ENCODE measurements at places on chromosomes 7 and 10.

GRCh38 chr7:97064972-97065587 is 40.4 kb upstream of the DLX5 start:
- DNase-seq: peak; percentile 39

GRCh38 chr10:86888585-86889381 is 68.6 kb downstream of the MMRN2 start:
- peak; percentile 33 for DNase-seq

- no peak for DNase-seq
Observed at GRCh38 chr7:78862411-78862900, 591.0 kb downstream of the MAGI2 start.

- no peak for DNase-seq
Observed at GRCh38 chr10:7027237-7027912, 383.5 kb downstream of the SFMBT2 start.

GRCh38 chr10:124972637-124973036 is 30.7 kb downstream of the ZRANB1 start:
- DNase-seq: no peak

DNA sequence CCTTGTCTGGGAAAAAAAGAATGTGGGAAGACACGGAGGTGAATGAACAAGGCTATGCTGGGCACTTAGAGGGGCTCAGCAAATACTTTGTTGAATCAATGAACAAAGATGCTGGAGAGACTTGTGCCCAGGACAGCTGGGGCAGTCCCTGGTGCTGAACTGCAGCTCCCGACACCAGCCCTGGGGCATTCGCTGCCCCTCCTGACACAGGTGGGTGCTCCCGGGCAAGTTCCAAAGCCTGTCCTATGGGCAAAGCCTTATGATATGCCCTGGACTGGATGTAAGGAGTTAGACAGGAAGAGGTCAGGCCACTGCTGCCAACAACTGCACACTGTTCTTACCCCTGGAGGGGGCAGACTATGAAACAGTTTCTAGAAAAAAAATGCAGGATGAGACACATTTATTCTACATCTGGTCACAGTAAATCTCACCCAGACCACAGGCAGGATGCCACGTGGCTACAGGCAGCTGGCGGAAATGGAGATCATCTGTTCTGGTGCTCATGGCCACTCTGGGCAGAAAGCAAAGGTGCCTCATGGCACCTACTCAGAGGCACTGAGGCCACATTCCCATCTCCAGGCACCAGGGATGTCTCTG is 21.9 kb upstream of the FRAT2 start:
- DNase-seq: no peak

GRCh38 chr7:102432442-102433218 is 745 bp upstream of the ORAI2 start:
- no peak for DNase-seq

- peak; percentile 16 for DNase-seq
Observed at GRCh38 chr7:83271212-83272099, 108.8 kb upstream of the PCLO start.

GRCh38 chr10:24113901-24114300 is 95.0 kb upstream of the KIAA1217 start:
- DNase-seq: no peak

- DNase-seq: no peak
Observed at GRCh38 chr10:90887555-90887954, 15.8 kb downstream of the RPP30 start.

- DNase-seq: no peak
Observed at GRCh38 chr7:70132226-70132851, 534.1 kb downstream of the AUTS2 start.

GRCh38 chr10:34906067-34906965 is 91.2 kb upstream of the PARD3 start:
- DNase-seq: no peak

GRCh38 chr10:123681285-123681684 is 15.1 kb downstream of the GPR26 start:
- DNase-seq: no peak

- peak; percentile 76 for DNase-seq
Observed at GRCh38 chr10:29328983-29329382, 40.1 kb downstream of the LYZL1 start.

- DNase-seq: no peak
Observed at GRCh38 chr7:7329326-7329725, 147.0 kb downstream of the C1GALT1 start.

- DNase-seq: no peak
Observed at GRCh38 chr7:98335411-98335977, 54.0 kb downstream of the BRI3 start.

DNA sequence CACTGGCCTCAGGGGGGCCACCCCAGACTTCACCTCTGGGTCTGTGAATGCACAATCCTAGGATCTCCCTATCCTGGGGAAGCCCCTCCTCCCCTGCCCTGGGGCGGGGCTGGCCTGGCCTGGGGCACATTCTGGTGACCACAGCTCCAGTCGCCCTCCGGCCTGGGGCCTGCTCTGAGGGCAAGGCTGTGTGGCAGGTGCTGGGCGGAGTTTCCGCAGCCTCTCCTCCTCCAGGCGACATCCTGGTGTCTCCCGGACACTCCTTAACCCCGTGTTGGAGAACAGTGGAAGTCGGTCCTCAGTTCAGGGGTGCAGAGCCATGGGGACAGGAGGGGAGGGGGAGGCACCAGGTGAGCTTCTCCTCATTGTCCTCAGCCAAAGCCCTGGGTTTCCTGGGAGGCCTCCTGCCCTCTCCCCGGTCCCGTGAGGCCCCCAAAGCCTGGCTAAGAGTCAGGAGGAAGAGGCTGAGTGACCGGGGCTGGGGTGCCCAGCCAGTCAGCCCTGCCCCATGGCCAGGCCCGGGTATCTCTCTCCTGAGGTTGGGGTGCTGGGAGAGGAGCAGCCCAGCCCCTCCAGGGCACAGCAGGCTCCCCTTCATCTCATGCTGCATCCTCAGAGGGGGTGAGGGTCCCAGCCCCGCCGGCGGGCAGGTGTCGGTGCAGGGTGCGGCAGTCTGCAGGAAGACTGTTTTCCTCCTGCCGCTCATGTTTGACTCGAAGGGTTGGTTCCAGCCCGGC is 22.6 kb downstream of the UNCX start:
- DNase-seq: no peak

DNA sequence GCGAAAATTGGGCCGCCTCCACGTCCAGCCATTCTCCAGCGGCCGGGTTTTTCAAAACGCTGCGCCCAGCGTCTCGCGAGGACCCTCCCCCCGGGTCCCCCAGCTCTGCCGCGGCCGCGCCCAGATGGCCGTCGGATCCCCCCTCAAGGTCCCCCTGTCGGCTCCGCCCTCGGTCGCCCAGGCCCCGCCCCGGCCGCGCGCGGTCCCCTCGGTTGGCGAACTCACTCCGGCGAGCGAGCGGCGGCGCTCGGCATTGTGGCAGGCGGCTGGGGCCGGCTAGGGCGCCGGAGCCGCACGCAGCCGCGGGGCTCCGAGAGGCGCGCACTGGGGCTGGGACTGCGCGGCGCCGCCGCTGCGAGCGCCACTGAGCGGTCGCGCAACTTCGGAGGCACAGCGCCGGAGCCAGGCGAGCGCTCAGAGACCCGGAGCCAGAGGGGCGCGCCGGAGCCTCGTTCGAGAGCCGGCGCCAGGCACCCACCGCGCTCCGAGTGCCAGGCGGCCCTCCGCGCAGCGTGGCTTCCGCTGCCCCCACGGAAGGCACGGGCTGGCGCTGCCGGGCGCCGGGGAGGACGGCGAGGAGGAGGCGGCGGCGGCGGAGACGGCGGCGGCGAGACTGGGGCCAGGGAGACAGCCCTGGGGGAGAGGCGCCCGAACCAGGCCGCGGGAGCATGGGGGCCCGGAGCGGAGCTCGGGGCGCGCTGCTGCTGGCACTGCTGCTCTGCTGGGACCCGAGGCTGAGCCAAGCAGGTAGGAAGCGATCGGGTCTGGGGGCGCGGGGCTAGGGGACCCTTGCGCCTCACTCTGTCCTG is at the start of gene UNC5B:
TSS of gene UNC5B (plus strand) at position 253 of the 809 bp plus-strand sequence. CDS start at position 669, 416 bp downstream.
- peak; percentile 86 for DNase-seq

DNA sequence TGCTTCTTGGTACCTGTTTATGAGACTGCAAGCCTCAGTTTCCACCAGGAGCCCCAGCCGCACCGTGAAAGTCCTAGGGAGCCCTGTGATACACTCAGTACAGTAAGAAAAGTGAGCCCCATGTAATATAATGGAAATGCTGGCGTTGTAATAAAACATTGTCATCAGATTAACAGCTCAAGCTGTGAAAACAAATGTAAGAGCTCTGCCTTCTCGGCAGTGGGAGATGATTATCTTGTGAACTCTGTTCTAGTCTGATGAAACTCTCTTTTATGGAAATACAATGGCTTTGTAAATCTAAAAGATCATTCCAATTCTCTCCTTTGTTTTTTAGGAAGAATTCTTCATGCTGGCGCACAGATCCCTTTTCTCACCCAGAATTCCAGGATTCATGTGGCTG is 299.9 kb downstream of the ABCA13 start:
- no peak for DNase-seq

DNA sequence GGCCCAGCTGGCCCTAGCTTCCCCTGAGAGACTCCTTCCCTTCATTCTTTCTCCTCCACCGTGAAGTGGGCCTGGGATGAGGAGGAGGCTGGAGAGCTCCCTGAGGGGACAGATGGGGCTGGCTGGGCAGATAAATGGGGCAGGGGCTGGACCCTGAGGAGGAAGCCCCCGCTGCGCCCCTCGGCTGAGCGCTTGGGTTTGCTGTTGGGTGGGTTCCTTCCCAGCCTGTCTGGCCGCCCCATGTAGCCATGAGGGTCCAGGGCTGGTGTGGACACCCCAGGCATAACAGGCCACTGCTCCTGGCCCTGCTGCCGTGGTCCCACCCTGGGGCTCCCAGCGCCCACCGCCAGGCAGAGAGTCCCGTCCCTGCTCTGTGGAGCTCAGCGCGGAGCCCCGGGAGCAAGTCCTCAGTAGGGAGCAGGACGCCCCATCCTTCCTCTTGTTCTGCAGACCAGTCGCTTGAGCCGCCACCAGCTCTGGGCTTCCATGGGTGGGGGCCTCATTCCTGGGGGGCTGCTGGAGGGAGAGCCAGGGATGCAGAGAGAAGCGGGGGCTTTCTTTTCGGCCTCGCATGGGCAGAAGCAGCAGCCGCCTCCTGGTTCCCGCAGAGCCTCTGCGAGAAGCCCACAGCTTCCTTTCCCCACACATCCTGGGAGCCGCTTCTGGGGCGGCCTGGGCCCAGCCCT is 266.4 kb upstream of the TCERG1L start:
- no peak for DNase-seq

GRCh38 chr10:72462261-72462660 is 107.5 kb upstream of the DNAJB12 start:
- no peak for DNase-seq

DNA sequence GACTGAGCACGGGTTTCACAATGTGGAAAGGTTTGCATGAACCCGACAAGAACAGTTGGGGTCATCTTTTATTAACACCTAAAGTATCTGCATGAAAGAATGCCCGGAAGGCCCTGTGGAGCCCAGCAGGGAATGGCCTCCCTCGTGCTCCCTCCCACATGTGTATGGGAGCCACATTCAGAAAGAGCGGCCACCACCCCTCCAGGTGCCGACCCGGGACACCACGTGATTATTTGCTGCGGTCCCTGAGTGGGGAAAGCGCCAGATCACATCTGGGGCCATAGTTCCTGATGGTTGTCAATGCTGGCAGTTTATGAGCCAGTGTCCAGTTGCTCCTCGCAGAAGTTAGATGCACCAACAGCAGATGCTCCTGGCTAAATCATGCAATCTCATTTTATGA is 571.4 kb downstream of the TCERG1L start:
- no peak for DNase-seq

DNA sequence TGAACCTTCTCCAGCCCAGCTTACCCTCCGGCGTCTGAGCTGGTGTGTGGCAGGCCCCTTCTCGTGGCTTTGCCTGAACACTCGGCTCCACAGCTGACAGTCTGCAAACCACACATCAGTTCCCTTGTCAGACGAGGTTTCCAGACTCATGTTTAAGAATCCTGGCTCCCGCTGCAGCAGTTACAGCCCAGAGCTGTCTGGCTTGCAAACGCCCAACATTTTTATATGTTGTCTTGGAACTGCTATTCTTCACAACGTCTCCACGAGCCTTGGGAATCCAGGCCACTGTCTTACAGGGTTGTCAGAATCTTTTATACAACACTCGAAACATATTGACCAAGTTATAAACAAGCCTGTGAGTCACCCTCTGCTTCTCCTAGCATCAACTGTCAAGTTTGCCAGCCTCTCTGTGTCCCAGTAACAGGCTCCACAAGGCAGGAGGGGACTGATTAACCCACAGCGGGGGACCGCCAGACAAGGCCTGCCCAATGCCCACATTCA is 68.1 kb downstream of the TNS3 start:
- peak; percentile 28 for DNase-seq

GRCh38 chr10:33487014-33487776 is 152.7 kb upstream of the NRP1 start:
- no peak for DNase-seq

- no peak for DNase-seq
Observed at GRCh38 chr7:34136698-34137097, 231.4 kb downstream of the BMPER start.

GRCh38 chr7:95582578-95583293 is 13.6 kb downstream of the PDK4 start:
- no peak for DNase-seq

- DNase-seq: no peak
Observed at GRCh38 chr10:15588635-15589508, 130.8 kb downstream of the ITGA8 start.

DNA sequence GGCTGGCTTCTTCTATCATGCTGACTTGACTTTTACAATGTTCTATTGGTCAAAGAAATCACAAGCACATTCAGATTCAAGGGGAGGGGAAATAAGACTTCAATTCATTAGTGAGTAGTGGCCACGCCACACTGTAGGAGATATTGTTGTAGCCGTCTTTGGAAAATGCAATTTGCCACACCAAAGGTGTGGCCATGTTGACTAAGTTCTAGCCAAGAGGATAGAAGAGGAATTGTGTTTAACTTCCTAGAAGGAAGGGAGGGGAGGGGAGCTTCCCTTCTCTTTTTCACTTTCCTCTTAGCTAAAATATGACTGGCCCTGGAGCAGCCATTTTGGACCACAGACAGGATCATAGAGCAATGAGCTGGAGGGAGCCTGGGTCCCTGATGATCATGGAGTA is 3.4 kb upstream of the PRKAR2B start:
- no peak for DNase-seq

All from stromal cell of bone marrow (primary cell).